Stimulated activated CD8-positive, alpha-beta memory T cell treated with anti-CD3 and anti-CD28 coated beads, Interleukin-4, amount 100 ng/mL, for 4 hours (primary cell): ENCODE measurements at places on chromosomes 5 and 9.

GRCh38 chr9:126836216-126836615 lies 24.2 kb upstream of the ZBTB34 start:
- no peak for DNase-seq

GRCh38 chr5:127517110-127517479 lies 345 bp upstream of the PRRC1 start:
- no peak for DNase-seq

- DNase-seq = no peak
These were observed 74.3 kb downstream of the COL23A1 start for GRCh38 chr5:178515776-178516503.

DNA sequence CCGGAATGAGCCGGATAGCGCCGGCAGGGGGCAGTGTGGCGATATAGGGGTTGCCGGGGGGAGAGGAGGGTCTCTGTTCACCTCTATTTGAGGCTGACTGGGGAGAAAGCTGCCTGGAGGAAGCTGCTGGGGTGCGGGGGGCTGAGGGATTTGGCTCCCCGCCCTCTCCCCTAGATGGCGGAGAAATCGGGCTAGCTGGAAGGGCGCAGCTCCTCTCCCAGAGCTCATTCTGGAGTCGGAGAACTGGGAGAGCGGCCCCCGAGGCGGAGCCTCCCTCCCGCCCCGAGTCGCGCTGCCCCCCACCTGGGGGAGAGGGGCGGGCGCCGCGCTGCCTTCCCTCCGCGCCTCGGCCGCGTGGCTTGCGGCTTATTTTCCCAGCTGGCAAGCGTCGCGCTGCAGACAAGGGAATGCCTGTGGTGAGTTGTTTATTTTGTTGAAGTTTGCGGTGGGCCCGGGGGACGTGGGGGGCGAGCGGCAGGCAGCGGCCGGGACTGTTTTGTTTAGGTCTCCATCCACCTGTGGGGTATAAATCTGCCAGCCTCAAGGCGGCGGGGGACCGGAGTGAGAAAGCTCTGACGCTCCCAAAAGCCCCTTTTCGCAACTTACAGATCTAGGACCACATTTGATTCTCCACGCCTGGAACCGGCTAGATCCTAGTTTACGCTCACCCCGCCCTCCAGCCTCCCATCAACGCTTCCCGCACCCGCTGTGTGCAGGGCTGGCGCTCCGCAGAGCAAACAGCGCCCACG lies 4.1 kb upstream of the RGMB start:
- DNase-seq = no peak

GRCh38 chr9:31535651-31536050 lies 848.8 kb upstream of the ACO1 start:
- DNase-seq = no peak

DNA sequence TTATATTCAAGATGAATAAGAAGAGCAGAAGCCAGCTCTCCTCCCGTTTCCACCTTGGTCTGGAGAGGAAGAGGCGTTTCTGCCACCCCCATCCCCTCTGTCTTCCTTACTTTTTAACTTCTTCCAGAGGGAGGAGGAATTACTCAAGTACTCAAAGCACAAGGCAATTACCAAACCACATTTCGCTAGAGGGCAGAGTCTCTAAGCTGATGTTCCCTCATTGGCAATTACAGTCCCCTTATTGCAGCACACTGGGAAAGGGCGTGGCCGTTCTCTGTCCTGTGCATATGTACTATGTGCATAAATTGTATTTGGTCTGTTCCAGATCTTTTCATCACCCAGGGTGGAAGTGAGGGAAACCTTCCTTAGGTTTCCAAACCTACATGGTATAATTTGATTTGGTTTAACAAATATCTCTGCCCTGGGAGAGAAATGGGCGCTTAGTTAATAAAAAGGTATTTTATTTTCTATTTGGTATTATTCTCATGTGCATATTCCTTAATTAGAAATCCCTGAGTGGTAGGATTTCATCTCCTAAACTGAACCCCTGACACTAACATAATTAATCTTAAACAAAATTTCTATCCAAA lies 29.8 kb upstream of the ALDOB start:
- DNase-seq = no peak

DNA sequence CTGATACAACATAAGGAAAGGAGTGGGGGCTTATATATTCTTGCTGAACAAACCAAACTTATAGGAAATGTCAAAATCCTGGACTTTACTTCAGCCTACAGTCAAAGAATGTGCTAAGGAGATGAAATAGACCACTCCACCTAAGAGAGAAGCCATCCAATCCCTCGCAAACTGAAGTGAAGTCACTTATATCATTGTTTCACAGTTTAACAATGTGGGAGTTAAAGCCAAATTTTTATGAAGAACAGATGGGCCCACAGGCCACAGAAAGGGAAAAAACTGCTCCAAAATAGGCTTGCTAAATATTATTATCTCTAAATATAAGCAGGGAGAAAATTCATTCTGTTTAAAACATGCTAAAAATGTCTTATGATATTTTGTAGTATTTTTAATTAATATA lies 233.3 kb downstream of the GAS1 start:
- no peak for DNase-seq

DNA sequence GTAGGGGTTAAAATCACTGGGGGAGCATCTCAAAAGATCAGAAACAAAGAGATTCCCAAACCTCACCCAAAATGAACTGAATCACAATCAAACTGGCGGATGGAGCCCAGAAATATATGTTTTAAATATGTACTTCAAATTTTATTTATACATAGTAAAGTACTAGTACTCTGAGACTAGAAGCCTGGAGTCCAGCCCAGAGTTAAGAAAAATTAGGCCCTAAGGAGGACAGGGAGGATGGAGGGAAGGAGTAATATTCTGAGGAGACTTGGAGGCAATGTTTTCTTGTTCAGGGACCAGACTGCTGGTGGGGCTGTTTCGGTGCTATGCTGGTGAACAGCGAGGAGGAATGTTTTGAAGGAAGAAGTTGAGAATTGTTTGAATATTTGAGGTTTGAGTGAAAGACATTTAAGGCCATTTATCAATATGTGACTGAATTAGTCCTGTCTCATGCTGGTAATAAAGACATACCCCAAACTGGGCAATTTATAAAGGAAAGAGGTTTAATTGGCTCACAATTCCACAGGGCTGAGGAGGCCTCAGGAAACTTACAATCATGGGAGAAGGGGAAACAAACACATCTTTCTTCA lies 552.4 kb upstream of the DAB2 start:
- no peak for DNase-seq

GRCh38 chr9:113215132-113215531 lies 5.9 kb downstream of the FKBP15 start:
- DNase-seq = no peak

DNA sequence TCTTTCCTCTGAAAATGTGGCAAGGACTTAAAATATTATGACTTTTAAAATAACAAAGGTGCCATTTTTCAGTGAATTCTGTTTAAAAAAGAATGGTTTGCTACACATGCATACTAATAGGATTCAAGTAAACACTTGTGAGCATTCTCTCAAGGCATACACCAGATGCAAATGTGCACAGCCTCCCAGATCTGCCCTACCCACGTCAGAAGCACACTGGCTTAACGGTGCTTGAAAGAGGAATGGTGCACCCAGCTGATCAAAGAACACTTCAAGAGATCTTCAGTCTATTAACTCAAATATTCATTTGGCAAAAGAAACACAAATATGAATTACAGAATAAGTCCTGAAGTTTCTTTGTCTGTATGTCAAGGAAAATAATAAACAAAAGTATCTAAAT lies 15.8 kb downstream of the GABRB2 start:
- no peak for DNase-seq

DNA sequence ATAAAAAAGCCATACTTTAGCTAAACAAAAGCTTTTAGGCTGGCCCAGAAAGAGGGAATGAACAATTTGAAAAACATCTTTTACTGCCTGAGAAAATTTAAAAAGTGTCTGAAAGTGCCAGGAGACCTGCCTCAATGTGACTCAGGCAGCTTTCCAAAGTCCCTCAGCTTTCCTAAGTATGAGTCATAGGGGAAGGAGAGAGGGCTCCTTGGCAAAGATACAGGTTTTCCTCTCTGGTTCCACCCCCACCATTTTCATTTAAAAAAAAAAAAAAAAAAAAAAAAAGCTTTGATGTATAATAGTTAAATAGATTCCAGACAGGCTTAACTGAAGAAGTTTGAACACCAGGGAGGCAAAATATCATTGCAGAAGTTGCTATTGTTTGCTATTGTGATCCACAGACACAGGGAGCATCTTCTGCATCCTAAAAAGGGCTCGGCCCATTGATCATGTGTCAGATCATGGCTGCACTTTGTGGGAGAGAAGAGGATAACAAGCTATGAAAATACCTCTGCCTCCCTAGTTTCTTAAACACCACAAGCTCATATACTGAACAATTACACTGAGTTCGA lies 71.5 kb downstream of the MRPS27 start:
- no peak for DNase-seq

DNA sequence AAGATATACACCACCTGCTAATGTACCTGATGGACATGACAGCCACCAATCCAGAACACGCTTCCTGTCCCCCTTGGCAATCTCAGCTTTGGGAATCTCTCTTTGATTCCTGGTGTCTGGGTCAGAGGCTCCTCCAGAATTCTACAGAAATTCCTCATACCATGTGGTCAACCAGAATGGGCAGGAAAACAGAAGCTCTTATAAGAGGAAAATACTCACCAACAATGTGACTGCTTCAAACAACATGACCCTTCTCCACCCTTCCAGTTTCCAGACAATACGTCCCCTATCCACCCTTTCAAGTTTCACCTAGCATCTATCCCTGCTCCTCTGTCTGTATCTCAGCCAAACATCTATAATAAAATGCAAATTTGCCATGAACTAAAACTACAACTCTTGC lies 247.2 kb downstream of the DENND1A start:
- no peak for DNase-seq

- DNase-seq = no peak
These were observed 5.3 kb downstream of the ATOSB start for GRCh38 chr9:35110327-35110761.

DNA sequence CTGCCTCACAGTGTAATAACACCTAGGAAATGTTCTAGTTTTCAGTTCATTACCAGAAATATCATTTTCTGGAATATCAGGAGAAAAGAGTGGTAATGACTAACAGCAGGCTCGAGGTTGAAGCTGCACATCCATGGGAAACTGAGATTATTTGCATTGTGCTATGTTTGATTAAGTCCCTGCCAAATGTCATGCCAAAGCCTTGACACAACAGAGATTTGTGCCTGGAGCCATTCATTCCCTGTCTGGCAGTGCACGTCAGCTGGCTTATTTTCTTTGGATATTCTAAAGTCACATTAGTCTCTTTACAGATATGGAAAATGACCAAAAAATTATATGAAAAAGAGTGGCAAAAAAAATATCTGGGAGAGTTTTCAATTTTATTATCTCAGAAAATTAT lies 848.0 kb downstream of the PTPRD start:
- no peak for DNase-seq

DNA sequence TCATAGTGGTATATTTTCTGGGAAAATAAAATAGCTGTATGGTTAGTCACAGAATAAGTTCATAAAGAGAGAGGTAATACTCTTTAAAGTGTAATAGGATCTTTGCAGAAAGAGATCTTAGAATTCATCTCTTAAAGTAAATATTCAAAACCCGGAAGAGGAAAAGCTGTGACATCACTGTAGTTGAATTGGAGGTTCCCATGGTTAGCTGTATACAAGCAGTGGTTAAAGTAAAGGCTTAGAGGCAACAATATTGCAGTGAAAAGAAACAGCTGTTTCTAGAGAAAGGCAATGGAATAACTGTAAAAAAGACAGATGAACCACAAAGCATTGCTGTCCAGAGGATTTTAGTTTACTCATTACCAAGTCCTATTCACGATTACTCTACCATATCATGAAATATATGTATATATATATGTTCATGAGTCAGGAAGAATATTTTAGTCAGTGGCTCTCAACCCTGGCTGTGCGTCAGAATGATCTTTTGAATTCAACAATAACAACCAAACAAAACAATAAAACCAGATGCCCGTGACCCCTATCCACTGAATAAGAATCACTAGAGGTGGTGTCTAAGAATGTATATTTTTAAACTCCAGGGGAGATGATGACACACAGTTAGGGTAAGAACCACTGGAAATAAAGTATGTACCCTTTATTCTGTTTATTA lies 4.7 kb downstream of the ERCC6L2 start:
- DNase-seq = no peak

DNA sequence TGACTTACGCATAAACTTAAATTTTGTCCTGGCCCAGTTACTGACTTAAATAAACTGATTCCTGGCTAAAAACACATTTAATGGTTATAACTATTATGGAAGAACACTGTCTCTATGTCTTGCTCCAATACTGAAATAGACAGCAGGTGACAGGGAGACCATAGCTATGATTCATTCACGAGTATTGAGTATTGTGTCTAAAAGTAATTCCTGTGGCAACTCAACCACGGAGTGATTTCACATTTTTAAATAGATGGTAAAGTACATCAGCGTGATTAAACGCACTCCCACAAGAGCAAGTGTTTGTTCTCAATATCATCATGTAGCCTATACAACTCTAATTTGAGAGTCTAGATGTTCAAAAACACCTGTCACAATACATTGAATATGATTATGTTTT lies 35.9 kb upstream of the PCSK1 start:
- no peak for DNase-seq

DNA sequence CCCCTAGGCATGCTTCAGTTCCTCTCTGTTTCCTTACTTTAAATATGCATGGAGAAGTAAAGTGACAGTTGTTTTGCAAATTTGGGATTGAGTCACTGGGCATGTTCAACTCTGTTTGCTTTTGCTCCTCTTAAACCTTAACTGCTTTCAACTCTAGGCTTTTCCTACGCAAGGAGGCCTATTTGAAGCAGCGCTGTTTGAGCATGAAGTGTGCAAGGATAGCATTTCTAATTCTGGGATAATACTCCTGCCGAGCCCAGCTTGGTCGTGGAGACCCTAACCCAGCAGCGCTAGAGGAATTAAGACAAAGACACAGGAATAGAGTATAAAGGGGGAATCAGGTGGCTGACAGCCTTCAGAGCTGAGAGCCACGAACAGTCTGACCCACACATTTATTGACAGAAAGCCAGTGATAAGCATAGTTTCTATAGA lies 803.4 kb upstream of the CDH10 start:
- DNase-seq = no peak

- no peak for DNase-seq
These were observed 20.6 kb downstream of the IRF1 start for GRCh38 chr5:132470010-132470392.

DNA sequence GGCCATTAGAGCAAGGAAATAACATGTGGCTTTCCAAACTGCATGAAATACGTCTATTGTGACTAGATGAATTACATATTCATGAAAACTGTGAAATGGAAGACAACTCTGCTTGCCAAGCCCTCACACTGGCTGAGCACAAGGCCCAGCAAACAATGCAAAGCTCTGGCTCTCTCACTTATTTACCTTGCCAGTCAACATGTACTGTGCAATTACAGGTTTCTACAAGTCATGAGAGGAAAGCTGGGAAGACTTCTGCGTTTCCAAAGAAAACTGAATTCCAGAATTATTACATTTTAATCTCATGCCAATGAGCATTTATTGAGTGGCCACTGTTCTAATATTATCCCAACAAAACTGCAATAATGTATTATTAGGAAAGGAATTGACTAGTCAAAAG lies 12.1 kb upstream of the C5orf63 start:
- DNase-seq = no peak

- DNase-seq = no peak
These were observed 1.8 kb upstream of the NTRK2 start for GRCh38 chr9:84667571-84668195.
